ENCODE measurements at places on chromosomes 7 and 10. TPM values are rescaled to one million over a fixed set of nuclear protein-coding genes. Genes with fewer than 3 reads are reported as not detected.

Gene GALNT17
- total RNA-seq = not detected

Gene ATP6V0A4
- total RNA-seq = not detected

Gene STEAP1
- 0.19 TPM for total RNA-seq

Gene TMEM130
- total RNA-seq = not detected

DNA sequence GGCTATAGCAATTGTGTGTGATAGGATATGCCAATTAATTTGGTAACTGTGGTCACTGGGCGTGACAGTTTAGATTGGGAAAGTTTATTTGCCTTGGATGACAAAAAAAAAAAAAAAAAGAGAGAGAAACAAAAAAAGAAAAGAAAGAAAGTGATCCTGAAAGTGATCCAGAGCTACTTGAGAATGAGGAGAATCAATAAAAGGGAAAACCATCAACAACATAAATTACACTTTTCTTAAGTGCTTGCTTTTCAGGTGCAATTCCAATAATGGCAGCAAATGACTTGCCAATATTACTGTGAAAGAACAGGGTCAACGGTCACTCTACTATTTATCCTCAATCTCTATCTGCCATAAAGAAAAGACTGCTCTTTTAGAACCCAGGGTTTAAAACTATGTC is 191.8 kb upstream of the SEMA3C start:
- H3K36me3 ChIP-seq = no peaks in the 10 kb centered on the region
- H3K4me1 ChIP-seq = no peaks in the 10 kb centered on the region
- H3K4me3 ChIP-seq = no peak overlapping the region
- no peak for DNase-seq
- no peaks in the 10 kb centered on the region for H3K27me3 ChIP-seq

- no peaks in the 10 kb centered on the region for H3K4me1 ChIP-seq
- no peaks in the 10 kb centered on the region for H3K36me3 ChIP-seq
- H3K27ac ChIP-seq = no peak overlapping the region
- no peak for DNase-seq
- H3K4me3 ChIP-seq = no peak overlapping the region
Observed at GRCh38 chr7:98038731-98039130, 48.7 kb upstream of the OCM2 start.

- no peaks in the 10 kb centered on the region for H3K27me3 ChIP-seq
- no peaks in the 10 kb centered on the region for H3K36me3 ChIP-seq
Observed at GRCh38 chr7:121259826-121260225, 69.0 kb upstream of the WNT16 start.

GRCh38 chr7:129227646-129228578 is 3.1 kb downstream of the AHCYL2 start:
- peaks cover 9% of the 10 kb centered on the region for H3K4me1 ChIP-seq
- no peak overlapping the region for H3K27ac ChIP-seq
- no peak overlapping the region for H3K4me3 ChIP-seq
- no peak for DNase-seq

- DNase-seq = no peak
- no peak overlapping the region for H3K27ac ChIP-seq
- H3K36me3 ChIP-seq = no peaks in the 10 kb centered on the region
Observed at GRCh38 chr7:14055813-14056212, 66.3 kb upstream of the ETV1 start.

DNA sequence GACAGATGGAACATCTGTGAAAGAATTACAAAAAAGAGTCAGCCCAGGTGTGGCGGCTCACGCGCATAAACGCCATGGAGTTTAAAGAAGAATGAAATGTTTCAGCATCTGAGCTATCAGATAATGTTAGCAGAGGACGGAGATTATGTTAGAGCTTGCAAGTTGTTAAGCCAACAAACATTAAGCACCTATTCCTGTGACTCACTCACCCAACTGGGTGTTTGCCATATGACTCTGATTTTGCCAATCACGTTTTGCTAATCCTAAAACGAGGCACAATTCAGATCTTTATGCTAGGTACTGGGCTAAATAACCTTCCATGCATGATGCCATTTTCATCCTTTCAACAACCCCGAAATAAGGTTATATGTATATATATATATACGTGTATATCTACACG is 29.0 kb upstream of the CCNY start:
- H3K4me1 ChIP-seq = no peaks in the 10 kb centered on the region
- no peaks in the 10 kb centered on the region for H3K36me3 ChIP-seq
- H3K27me3 ChIP-seq = no peaks in the 10 kb centered on the region
- no peak overlapping the region for H3K27ac ChIP-seq

DNA sequence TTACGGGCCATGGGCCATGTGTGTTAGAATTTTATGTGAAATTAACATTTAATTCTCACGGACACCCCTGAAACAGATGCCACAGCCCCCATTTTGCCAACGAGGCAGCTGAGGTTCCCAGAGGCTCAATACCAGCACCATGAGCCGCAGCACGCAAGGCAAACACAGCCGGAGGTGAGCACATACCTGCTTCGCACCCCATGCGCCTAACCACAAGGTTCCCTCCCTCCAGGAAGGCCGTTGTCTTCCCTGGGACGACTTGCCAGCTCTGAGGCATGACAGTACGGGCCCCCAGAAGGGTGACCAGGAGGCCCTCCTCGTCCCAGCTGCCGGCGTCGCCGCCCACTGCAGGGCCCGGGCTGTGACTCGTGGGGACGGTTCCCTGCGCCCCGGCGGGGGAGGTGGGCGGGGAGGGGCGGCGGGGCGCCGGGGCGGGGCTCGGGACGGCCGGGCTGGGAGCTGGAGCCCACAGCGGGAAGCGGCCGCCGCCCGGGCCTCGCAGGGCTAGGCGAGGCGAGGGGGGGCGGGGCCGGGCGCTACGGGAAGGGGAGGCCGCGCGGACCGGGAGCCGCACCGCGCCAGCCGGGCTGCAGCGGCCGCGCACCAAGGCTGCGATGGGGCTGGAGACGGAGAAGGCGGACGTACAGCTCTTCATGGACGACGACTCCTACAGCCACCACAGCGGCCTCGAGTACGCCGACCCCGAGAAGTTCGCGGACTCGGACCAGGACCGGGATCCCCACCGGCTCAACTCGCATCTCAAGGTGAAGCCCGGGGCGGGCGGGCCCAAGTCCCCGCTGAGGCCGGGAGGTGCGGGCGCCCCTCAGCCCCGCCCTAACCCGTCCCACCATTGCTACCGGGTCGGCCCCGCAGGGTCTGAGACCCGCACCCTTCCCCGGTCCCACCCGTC is at the start of gene CAV2:
Gene CAV2 (plus strand): TSS at position 571 of the 910 bp plus-strand sequence. CDS start 44 bp downstream, at position 615.
- H3K27ac ChIP-seq = no peak within 1 kb of the TSS
- DNase-seq = no peak
- H3K27me3 ChIP-seq = peaks cover 26% of the 10 kb centered on the region
- H3K36me3 ChIP-seq = no peaks in the 10 kb centered on the region

DNA sequence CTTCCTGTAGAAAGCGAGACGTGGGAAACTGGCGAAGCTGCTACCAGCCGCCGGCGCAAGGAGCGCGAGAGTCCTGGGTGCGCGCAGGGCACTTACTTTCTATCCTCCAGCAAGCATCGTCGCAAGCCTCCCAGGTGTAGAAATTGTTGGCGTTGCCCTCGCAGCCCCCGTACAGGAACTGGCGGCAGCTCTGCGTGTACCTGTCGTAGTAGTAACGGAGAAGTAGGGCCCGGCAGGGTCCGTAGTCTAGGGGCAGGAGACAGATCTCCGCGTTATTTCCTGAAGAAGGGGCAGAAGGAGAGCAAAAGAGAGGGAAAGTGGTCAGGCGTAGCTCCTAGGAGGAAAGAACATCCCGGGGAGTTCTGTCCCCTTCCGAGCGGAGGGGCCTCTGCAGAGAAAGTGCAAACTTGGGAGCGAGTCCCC is 501 bp downstream of the TFPI2 start:
- no peak for DNase-seq
- peaks cover 5% of the 10 kb centered on the region for H3K4me1 ChIP-seq
- peaks cover 2% of the 10 kb centered on the region for H3K27me3 ChIP-seq
- H3K27ac ChIP-seq = no peak overlapping the region
- H3K36me3 ChIP-seq = no peaks in the 10 kb centered on the region
- no peak overlapping the region for H3K4me3 ChIP-seq

DNA sequence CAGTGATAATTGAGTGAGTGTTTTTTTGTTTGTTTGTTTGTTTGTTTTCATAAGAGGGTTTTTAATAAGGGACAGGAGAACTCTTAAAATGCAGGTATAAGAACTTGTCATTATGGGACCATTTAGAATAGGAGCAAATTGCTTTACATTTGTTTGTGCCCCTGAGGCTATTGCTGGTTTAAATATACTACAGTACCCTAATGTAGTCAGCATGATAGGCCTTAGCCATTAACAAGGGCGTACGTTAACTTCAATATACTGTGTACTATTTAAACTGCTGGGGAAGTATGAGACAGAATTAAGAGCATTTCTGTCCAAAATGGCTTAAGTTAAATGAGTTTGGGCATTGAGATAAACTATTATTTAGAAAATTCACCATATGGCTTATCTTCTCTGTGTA is 26.2 kb downstream of the PRKAR2B start:
- H3K27ac ChIP-seq = no peak overlapping the region
- H3K4me1 ChIP-seq = no peaks in the 10 kb centered on the region
- H3K4me3 ChIP-seq = no peak overlapping the region
- no peaks in the 10 kb centered on the region for H3K36me3 ChIP-seq
- H3K27me3 ChIP-seq = no peaks in the 10 kb centered on the region
- no peak for DNase-seq

- H3K4me3 ChIP-seq = no peak overlapping the region
- no peak for DNase-seq
- H3K27me3 ChIP-seq = peaks cover 16% of the 10 kb centered on the region
- H3K27ac ChIP-seq = no peak overlapping the region
Observed at GRCh38 chr7:132245539-132245938, 330.7 kb downstream of the PLXNA4 start.

GRCh38 chr7:151409667-151410404 is at the start of gene WDR86:
Gene WDR86 (minus strand): TSS chr7:151410038. CDS start chr7:151409589, 449 bp downstream.
- peak within 1 kb of the TSS; percentile 59 for H3K4me3 ChIP-seq
- DNase-seq = no peak
- H3K4me1 ChIP-seq = peaks cover 51% of the 10 kb centered on the region
- H3K27me3 ChIP-seq = peaks cover 43% of the 10 kb centered on the region
- H3K27ac ChIP-seq = peak within 1 kb of the TSS; percentile 94

DNA sequence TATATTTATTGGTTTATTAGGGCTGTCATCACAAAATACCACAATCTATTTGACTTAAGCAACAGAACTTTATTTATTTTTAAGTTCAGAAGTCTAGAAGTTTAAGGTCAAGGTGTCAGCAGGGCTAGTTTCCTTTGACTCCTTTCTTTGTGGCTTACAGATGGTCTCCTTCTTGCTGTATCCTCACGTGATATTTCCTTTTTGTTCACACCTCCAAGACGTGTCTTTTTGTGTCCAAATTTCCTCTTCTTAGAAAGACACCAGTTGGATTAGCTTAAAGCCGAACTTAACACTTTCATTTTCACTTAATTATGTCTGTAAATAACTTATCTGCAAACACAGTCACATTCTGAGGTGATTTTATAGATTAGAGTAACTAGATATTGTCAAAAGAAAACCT is 631.4 kb upstream of the POT1 start:
- DNase-seq = no peak
- H3K27ac ChIP-seq = no peak overlapping the region
- H3K36me3 ChIP-seq = no peaks in the 10 kb centered on the region
- no peak overlapping the region for H3K4me3 ChIP-seq
- no peaks in the 10 kb centered on the region for H3K27me3 ChIP-seq

DNA sequence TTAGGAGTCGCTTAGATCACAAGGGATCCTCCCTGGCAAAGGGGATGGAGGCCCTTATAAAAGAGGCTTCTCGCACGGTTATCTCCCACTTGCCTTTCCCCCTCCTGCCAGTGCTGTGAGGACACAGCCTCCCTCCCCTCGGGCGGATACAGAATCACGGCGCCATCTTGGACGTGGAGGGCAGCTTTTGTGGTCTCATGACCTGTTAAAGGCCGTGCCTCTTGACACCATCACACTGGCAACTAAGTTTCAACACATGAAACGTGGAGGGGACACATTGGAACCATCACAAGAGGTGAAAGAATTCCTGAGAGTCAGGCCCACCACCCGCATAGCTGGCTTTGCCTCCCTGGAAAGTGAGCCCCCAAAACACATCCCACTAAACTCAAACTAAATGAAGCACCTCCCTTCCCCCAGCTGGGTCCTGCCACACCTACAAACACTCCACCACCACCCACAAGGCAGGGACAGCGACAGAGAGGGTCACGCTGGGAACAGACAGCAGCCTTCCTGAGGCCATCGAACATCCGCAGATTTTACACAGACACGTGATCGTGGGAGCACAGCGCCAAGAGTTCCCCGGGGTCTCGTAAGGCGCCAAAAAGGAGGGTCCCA is 110.6 kb downstream of the TCERG1L start:
- H3K4me3 ChIP-seq = no peak overlapping the region
- H3K4me1 ChIP-seq = no peaks in the 10 kb centered on the region
- H3K36me3 ChIP-seq = no peaks in the 10 kb centered on the region

GRCh38 chr10:119658274-119658673 is 7.1 kb downstream of the BAG3 start:
- H3K27ac ChIP-seq = no peak overlapping the region
- H3K27me3 ChIP-seq = no peaks in the 10 kb centered on the region
- H3K4me1 ChIP-seq = peaks cover 21% of the 10 kb centered on the region
- DNase-seq = no peak
- H3K4me3 ChIP-seq = no peak overlapping the region

DNA sequence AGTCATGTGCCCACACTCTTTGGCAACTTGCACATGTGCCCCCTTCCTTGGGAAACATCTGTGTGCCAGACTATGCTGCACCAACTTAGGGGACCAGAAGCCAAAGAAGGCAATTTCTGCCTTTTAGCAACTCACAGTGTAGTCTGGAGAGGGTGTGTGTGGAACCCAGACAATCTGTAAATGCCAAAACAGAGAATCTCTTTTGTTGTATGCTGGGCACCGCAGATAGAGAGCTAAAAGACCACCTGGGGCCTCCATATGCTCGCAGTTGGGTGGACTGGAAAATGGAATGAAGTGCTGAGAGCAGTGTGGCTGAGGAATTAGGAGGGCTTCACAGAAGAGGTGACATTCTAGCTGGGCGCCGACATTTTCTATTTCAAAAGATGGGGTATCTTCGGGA is 26.4 kb downstream of the UBTD1 start:
- H3K27me3 ChIP-seq = no peaks in the 10 kb centered on the region
- H3K27ac ChIP-seq = no peak overlapping the region
- no peaks in the 10 kb centered on the region for H3K4me1 ChIP-seq
- no peak overlapping the region for H3K4me3 ChIP-seq

DNA sequence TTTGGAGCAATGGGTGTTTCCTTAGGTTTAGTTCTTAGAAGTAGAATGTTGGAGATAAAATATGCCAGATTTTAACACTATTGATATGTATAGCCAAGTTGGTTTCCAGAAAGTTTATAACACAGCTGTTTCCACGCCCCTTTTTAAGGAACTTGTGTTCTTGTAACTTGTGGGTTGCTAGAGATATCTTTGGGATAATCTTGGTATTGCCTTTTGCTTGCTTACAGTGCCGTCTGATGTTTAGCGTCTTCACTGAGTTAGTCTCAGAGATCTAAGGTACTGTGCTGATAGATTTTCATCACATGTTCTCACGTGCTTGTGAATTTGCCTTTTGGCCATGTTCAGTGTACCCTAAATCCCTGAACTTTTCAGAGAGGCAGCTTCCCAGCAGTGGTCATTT is 12.4 kb downstream of the TMEM248 start:
- no peak for DNase-seq
- H3K27ac ChIP-seq = no peak overlapping the region
- peaks cover 9% of the 10 kb centered on the region for H3K36me3 ChIP-seq
- no peak overlapping the region for H3K4me3 ChIP-seq
- H3K27me3 ChIP-seq = no peaks in the 10 kb centered on the region
- peaks cover 2% of the 10 kb centered on the region for H3K4me1 ChIP-seq
